ENCODE measurements at places on chromosomes 5 and 9.

DNA sequence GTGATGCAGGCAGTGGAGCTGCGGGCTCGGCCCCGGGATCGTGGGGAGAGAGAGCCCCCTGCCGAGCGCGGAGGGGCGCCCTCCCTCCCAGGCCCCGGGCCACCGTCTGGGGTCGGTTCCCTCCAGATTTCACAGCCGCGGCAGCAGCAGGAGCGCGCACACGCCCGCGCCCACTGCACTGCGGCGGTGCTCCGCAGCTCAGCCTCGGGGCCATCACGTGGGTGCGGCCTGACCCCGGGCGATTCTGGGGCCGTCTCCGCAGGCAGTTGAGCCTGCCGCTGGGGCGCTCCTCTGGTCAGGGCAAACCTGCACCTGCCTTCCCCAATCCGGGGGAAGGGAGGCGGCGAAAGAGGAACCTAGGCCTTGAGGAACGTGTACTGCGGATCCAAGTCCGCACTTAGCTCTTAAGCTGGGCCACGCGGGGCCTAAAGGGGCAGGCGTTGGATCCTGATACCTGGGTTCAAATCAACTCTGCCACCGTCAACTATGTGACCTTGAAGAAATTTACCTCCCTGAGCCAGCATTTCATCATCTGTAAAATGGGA, 9.4 kb upstream of the DELE1 start:
- DNase-seq: no peak

- DNase-seq: no peak
These were observed 599.0 kb downstream of the PRELID2 start for GRCh38 chr5:145236127-145236526.

DNA sequence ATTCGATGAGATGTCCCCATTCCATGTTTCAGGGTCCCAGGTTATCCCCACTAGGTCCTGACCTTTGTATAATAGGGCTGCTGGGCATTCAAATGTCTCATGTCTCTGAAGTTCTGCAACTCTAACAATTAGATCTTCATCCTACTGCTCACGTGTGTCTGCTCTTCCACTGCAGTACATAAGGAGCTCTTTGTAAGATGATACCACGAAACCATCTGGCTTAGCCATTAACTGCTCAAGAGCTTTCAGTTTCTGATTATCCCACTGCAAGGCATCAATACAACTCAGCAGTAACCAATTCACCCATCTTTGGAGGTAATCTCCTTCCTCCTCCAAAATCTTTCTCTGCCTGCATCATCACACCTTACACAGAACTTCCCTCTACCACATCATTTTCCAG, 49.9 kb upstream of the PPP2CA start:
- no peak for DNase-seq

GRCh38 chr9:135038331-135038730, 49.1 kb upstream of the OLFM1 start:
- DNase-seq: no peak

DNA sequence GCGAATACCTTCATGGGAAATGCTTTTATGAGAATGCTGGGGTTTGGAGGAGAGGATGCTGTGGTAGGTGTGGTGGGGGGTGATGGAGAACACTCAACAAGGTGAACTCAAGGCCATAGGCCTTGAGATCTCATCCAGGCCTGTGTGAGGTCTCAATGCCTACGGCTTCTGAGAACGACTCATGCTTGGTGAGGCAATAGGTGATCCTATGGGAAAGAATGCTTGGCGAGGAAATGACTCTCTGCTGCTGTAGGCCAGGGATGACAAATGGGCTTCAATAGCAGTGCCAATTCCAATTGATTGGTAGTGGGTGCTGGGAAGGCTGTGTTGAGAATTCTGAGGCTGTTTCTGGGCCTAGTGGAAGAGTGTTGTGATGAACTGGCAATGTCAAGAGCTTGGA, 280.2 kb upstream of the CLINT1 start:
- no peak for DNase-seq

DNA sequence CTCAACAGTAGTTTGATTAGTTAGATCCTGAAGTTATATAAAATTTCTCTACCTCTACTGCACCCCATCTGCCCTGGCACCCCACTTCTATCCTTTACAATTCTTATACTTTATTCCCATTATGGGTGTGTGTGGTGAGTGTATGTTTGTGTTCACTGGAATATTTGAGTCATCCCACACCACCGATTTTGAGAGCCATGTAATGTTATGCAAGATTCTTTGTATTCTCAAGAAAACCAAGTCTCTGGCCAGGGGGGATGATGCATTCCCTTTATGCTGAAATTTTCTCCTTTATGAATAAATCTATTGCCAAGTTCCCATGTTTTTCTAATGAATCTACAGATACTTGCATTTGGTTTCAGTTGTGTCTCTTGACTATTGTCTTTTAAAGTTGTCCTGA, 266.8 kb downstream of the ARHGEF28 start:
- DNase-seq: no peak

DNA sequence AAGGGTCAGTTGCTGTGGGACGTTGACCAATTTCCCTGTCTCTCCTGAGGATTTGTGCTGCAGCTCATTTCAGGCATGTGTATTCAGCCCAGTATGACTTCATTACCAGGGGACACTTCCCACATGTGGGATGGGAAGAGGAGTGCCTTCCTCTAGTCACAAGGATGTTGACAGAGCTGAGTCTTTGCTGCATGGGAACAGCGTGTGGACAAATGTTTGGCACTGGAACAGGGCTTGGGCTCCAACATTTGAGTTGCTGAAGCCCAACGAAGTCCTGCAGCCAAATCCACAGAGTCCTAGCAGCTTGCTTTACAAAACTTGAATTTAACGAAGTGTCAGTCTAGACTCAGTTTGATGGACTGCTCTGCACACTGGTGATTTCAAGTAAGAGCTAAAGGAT, 283.2 kb downstream of the SH3GL2 start:
- no peak for DNase-seq

- DNase-seq: no peak
These were observed 459.3 kb upstream of the ZNF608 start for GRCh38 chr5:125205601-125206225.

DNA sequence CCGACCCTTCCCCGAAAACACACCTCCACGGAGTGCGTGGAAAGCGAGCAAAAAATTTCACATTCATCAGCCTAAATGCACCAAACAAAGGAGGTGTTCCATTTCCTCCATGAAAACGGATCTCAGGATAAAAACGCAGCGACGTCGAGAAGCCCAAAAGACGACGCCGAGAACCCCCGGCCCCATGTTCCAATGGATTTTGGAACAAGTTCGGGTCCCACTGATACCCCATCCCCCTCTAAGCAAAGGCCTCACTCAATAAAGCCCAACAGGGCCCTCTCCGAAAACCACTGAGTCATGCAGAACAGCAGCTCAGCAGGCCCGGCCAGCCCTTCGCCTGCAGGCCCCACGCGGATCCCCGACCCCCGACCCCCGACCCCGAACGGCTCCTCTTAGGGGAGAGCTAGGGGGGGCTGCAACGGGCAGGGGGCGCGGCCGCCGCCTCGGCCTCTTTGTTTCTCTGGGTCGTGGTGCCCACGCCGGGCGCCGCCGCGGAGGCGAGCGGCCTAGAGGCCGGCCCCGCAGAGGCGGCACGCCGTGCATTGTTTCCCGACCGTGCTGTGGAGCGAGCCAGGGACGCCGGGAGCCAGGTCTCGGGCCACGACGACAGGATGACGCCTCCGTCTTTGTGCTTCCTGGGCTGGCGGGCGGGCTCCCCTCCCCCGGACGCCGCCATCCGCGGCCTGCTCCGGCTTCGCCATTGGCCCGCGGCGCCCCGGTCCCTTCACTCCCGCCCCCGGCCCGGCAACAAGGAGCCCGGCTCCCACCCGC, 915 bp downstream of the ZFAND5 start:
- peak; percentile 78 for DNase-seq

DNA sequence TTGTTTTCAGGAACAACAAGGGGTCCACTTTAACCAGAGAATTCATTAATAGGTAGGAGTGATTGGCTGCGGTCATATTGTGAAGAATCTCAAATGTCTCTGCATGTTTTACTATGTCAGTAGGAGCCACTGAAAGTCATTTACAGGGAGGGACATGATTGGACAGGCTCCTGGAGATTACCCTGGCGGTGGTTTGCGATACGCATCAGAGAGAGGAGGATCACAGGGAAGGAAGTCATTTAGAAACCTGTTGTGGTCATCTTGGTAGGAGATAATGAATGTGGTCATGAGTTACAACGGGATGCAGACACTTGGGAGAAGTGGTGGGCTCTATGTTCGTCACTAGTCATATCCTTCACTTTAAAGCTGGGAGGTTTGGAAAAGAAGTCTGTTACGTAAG, 262.8 kb downstream of the FAM114A2 start:
- no peak for DNase-seq

- DNase-seq: no peak
These were observed 208.9 kb upstream of the GAS1 start for GRCh38 chr9:87156247-87156646.

- DNase-seq: no peak
These were observed 102.0 kb upstream of the SMC5 start for GRCh38 chr9:70156729-70157128.

- DNase-seq: peak; percentile 12
These were observed 26.4 kb downstream of the EHMT1 start for GRCh38 chr9:137645211-137645610.

DNA sequence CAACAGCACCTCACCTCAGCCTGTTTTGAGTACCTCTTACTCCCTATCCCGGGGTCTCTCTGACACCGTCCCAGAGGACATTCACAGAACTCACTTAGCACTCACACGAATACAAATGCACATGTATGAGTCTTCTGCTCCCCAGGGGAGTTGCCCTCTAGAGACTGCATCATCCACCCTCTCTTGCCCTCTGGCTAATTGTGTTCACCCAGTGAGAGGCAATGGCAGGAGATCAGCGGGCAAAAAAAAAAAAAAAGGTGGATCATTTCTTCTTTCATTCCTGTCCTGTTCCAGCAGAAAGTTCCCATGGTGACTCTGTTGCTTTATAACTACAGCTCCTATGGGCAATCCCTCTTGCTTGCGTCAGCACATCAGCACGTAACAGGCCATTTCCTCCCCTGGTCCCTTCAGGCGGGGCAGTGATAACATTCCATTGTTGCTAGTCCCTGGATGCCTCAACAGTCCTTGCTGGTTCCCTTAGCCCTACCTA, 23.5 kb upstream of the SNX2 start:
- no peak for DNase-seq

- no peak for DNase-seq
These were observed 87.8 kb upstream of the HSPA9 start for GRCh38 chr5:138663009-138663408.

DNA sequence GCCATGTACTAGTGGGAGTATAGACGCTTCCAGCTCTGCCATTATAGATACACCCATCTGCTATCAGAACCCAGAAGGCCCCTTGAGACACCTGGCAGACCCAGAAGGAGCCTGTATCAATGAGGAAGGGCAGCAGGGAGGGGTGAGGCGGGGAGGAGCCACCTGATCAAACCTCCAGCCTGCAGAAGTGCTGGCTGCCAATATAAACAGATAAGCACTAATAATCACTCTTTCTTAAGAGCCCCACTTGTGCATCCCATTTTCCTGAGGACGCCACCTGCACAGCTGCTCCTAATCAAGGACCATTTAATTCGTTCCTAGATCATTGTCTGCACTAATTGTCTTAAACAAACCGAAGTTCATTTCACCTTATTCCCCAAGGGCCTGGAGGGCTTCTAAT, 75.0 kb upstream of the NEK6 start:
- no peak for DNase-seq

DNA sequence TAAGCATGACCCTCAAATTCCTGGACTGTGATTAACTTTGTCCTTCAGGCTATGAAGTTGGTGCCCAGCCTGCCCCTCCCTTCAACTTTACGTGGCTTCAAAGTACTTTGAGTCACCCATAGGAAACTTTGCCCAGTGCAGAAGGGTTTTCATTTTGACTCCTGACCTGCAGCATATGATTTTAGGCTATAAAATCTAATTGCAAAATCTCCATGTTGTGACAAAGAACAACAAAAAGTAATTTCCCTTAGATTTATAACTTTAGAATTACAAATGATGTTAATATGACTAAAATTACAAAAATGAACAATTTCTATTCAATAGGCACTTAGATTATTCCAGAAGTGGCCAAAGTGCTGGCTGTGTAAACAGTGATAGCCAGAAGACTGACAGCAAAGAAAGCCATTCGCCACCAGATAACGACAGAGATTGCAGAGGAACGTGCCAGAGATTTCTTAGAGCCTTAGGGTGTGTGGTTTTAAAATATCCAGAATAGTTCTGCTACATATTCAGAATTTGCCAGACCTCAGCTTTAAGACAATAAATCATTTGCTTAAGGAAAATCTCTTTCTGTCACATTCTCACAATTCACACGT, 197.4 kb downstream of the SEMA5A start:
- DNase-seq: no peak

DNA sequence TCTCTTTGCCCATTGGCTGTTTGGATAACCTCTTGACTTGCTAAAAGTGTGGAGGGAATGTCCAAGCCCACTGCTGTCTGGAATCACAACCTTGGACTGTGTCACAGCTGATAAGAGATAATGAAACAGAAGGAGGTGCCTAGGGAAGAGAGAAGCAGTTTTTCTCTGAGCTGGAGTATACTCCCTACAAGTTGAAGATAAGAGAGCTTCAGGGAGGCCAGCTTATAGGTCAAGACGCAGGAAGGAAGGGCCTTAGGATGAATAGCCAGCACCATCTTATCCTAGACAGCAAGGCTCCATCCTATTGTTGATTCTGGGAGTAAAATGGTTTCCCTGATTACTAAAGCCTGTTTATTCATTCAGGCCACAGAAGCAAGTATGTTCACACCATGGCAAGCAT, 244.7 kb downstream of the NPR3 start:
- no peak for DNase-seq

GRCh38 chr9:130732793-130733221, 39.2 kb downstream of the EXOSC2 start:
- no peak for DNase-seq

GRCh38 chr9:22731786-22732185, 285.2 kb downstream of the DMRTA1 start:
- no peak for DNase-seq

DNA sequence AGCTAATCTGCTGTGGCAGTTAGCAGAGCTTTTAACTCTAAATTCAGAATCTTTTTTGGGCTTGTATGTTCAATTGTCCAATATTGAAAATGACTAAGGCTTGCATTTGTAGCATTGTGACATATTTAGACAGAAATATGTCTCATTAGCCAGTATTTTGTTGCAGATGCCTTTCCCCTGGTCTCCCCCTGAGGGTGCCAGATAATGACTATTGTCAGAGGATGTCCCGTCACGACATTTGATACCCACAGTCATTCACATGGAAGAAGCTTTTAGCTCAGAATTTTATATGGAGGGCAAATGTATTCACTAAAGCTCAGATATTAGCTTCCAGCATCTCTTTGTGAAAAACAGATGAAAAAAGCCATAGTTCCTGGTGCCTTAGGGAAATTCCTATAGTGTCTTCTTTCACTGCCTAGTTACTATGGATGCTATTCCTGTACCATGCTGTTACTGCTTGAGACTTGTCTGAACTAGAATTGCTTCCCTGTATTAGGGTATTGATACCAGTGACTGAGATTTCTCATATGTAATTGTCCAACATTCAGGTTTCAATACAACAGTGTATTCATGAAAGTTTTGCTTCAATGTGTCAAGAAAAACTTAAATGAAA, 96.2 kb downstream of the CCDC192 start:
- DNase-seq: no peak

- DNase-seq: no peak
These were observed 421.9 kb upstream of the DMAC1 start for GRCh38 chr9:8221462-8221861.

Measured in spinal cord (tissue), 10 donors.